AML-193 (cell line): ENCODE measurements at places on chromosomes 12 and 14.

DNA sequence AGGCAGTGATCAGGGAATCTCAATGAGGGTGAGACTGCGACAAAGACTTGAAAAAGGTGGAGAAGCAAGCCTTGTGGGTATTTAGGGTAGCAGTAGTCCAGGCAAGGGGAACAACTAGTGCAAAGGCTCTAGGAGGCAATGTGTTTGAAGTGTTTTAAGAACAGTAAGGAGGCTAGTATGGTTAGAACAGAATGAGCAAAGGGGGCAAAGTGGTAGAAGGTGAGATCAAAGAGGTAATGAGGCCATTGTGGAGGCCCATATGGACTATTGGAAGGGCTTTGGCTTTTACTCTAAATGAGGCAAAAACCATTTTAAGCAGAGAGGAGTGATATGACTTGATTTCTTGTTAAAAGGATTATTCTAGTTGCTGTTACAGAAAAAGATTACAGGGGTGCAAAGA is 16.8 kb downstream of the HIF1A start:
- no peak for DNase-seq

DNA sequence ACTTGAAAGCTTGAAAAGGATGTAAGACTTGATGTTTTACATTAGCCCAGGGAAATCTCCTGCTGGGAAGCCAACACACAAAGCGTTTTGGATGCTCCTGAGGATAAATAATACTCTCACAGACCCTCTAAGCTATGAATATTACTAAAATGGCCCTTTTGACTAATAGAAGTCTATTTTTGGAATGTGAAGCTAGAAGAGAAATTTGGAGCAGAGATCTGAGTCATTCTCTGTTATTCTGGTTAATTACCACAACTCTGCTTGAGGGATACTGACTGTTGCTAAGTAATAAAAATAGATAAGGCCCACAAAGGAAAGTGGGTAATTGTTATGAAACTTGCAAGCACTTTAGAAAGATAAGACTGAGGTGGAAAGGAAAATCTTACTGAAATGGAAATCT is 346.2 kb upstream of the STXBP6 start:
- DNase-seq, result no peak

DNA sequence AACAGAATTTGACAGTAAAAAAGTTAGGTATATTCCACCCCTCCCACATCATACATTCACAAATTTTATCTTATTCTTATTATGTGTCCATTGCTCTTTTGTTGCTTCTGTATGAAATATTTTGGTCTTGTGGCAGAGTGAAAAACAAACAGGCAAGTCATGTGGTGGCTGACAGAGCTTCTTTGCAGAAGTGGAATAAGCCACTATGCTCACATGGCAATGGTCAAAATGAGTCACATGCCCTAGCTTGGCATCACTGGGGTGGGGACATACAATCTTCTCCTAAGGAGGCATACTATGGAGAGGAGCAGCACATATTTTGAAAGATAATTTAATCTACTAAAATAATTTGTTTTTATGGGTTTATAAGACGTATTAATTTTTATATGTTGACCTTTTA is 27.7 kb upstream of the CMA1 start:
- DNase-seq, result no peak

DNA sequence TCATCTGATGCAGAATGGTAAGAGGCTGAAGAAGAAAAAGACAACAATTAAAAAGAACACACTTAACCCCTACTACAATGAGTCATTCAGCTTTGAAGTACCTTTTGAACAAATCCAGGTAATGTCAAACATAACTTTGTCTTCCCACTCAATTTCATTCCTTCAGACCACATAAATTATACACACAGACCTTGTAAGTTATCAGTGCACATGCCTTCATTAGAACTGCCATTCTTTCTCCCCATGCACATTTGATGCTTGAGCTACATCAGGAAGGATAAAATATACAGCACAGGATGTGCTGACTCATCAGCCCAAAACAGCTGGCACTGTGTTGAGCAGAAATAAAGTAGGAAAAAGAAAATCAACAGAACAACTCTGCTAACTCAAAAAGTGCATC is 246.7 kb downstream of the PAWR start:
- DNase-seq, result no peak

GRCh38 chr12:18135509-18135908 is 45.5 kb upstream of the RERGL start:
- no peak for DNase-seq

DNA sequence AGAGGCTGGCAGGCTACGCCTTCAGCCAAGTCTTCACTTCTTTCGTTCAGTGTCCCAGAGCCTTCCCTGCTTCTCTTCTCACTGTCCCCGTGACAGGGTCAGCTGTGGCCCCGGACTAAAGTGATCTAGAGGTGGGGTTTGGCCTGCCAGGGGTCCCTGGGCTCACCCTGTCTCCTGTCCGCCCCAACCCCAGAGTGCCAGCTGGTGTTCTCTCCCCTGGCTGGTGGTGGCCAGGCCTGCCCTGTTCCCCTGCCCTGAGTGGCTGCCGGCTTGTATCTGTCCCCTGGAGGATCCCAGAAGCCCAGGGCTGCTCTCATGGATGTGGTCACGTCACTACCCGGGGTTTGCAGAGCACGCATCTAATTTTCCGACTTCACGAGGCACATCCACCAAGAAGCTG is 297.4 kb downstream of the GLT1D1 start:
- no peak for DNase-seq

DNA sequence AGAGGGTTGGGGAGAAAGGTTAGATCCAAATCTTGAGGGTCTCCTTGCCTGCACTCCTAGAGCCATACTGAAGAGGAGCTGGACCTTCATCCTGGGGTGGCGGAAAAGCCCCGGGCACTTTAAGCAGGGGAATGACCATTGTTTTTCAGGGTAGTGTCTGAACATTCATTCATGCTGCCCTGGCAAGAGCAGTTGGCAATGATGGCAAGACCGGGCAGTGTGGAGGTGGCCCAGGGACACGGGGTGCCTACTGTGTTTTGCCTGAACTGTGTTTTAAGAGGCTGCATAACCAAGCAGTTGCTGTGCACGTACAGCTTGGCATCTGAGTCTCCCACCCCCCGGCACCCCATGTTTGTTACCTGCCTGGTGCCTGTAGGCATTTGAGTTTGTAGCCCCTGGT is 14.7 kb downstream of the TPCN1 start:
- DNase-seq, result no peak

- no peak for DNase-seq
Observed at GRCh38 chr14:20372796-20373195, 29.4 kb downstream of the PARP2 start.

GRCh38 chr14:89166633-89167032 is 250.4 kb downstream of the FOXN3 start:
- DNase-seq, result no peak

GRCh38 chr12:43836475-43836989 is 651 bp downstream of the TMEM117 start:
- no peak for DNase-seq

- no peak for DNase-seq
Observed at GRCh38 chr14:25006961-25007795, 42.8 kb downstream of the STXBP6 start.

DNA sequence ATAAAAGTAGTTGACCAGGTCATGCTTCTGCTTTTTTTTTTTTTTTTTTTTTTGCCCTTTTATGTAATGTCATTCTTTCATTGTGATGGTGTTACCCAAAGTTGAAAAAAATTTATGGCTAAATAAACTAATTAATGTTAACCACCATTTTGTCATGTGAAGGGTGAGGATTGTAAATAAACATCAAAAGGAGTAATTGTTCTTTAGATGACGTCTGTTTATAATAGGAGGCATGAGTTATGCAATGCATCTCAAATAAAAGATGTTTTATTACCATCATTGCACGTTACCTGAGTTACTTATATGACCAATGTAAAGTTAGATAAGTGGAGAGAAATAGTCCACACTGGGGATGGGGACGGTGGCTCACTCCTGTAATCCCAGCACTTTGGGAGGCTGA is 349.9 kb upstream of the PDE3A start:
- DNase-seq, result no peak

- peak; percentile 42 for DNase-seq
Observed at GRCh38 chr14:76720382-76720813, 40.9 kb upstream of the VASH1 start.

DNA sequence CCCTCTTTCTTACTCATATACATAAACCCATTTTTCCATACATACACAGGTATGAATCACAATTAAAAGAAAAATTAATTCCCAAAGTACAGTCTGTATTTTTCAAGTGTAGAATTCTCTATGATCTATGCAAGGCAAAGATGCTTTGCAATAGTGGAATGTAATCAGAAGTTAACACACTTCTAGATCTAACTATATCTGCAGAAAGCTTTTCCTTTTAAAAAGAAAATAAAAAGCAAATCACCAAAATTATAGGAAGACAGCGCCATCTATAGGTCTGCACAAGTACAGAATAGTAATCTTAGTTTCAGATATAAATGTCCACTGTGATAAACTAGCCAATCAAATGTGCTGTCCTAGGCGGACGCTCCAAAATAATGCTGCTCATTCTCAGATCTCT is 22.0 kb downstream of the SLC25A21 start:
- peak; percentile 70 for DNase-seq

- DNase-seq, result no peak
Observed at GRCh38 chr12:28776220-28776619, 372.9 kb upstream of the FAR2 start.

DNA sequence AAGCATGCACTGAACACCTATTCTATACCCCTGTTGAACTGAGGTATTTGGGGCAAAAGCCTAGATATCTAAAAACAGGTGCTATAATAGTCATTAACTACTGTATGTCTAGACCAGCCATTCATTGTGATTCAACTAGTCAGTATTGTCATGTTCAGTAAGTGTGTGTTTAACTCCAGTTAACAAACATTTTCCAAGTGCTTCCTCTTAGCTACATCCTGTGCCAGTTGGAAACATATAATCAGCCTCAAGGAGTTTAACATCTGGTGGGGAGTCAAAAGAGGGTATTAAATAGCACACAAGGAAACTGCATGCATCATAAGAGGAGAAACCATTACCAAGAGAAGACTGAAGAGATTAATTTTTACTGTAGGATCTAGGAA is 20.4 kb downstream of the TMTC1 start:
- DNase-seq, result no peak

DNA sequence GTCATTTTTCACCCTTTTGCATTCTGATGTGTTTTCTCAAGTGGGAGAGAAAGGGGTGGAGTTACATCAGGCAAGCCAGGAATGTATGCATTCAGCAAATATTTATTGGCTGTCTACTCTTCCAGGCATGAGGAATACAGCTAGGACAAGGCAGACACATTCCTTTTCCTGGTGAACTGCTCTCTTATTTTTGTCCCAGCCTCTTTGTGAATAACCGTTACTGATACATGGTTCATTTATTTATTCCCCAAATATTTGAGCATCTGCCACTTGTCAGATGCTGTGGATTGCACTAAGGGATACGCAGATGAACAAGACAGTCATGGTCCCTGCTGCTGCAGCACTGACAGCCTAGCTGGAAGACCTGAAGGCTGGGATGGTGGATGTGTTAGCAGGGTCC is 6.1 kb downstream of the PELI2 start:
- no peak for DNase-seq

DNA sequence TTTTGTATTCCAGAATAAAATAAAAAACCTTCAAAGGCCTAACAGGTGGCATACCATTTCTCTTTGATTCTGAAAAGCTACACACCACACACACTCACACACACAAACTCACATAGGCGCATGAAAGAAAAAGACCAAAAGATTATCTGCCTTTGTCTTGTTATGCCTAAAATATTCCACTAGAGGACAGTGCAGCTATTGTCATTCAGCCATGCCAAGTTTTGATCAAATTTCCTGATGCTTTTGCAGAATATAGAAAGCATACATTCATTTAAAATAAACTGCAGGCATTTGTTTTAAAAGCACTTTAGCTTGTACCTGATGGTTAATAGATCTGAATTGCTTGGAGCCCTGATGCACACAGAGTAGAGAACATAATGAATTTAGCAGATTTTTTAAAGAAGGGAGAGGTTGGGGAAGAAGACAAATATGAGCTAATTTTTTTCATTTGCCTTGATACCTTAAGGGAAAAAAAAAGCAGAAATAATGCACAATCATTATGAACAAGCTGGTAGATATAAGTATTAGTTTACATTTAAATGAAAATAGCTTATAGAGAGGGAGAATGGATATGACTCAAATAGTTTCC is 1766.9 kb upstream of the SEL1L start:
- DNase-seq, result peak; percentile 57

DNA sequence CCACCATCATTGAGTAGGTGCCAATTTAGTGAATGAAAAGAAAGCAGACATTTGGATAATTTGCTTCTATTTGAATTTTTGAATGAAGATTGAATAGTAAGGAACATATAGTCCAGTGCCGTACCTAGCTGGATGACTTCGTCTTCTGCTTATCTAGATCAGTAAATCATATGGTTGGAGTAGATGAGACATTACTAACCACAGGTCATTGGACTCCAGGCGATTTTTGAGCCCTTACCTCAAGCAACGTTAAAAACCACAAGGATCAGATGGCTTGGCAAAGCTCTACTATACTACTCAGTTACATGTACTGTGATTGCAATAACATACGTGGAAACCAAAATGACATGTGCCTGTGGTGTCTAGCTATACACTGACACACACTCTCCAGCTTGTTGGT is 1.7 kb upstream of the SPATS2 start:
- DNase-seq, result no peak

- no peak for DNase-seq
Observed at GRCh38 chr12:32727237-32727636, 28.5 kb downstream of the YARS2 start.

- DNase-seq, result no peak
Observed at GRCh38 chr14:21536418-21537089, 10.4 kb upstream of the SALL2 start.

- no peak for DNase-seq
Observed at GRCh38 chr12:12616512-12617310, 5.0 kb downstream of the CREBL2 start.

- no peak for DNase-seq
Observed at GRCh38 chr12:22413592-22413991, 79.1 kb upstream of the ST8SIA1 start.

DNA sequence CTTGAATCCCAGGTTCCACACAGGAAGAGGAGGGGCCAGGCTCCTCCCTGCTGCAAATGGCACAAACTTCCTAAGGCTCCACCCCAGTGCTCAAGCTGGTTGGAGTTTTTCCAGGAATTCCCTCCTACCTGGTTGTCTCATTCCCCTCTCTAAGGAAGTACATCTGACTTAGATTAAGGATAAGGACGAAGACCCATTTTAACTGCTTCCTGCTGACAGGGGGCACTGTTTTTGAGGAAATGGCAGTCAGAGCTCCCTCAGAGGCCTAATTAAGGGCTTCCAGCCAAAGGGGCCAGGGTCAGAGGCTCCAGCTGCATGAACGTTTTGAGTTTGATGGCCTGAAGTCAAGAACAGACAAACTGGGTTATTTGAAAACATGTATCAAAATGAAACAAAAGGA is 1084.7 kb downstream of the SLC6A15 start:
- no peak for DNase-seq

DNA sequence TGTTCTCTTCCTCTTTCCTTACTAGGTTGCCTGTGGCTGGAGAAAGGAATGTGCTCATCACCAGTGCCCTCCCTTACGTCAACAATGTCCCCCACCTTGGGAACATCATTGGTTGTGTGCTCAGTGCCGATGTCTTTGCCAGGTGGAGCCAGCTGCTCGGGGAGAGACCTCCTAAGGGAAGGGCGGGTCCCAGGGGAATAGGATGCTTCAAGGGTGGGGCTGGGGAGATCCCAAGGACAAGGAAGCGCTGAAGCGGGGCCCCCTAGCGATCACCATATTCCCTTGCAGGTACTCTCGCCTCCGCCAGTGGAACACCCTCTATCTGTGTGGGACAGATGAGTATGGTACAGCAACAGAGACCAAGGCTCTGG is 10.2 kb downstream of the MARS1 start:
- no peak for DNase-seq

GRCh38 chr14:89637581-89637980 is 220.5 kb upstream of the FOXN3 start:
- no peak for DNase-seq
